ENCODE measurements at places on chromosomes 6 and 20.

DNA sequence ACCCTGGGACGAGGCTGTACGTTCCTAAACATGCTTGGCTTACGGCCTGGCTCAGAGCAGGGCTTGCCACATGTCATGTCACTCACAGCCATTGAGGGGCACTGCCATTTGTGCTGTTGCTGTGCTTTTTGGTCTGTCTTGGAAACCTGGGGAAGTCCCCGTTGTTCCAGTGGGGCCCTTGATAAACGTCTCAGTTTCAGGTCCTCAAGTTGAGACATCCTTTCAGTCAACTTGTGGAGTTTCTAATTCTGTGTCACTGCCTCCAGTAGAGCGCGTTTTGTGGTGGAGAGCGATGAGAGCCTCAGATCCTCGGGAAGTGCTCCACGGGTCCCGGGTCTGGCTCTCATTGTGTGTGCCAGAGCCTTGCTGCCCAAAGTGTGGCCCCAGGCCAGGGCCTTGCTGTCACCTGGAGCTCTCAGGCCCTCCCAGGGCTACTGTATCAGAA is 43.0 kb upstream of the CCR6 start:
- no peak for DNase-seq

GRCh38 chr6:30886897-30887255 is 2.6 kb downstream of the DDR1 start:
- DNase-seq = no peak

GRCh38 chr20:16552015-16552414 is 21.2 kb downstream of the KIF16B start:
- no peak for DNase-seq

- no peak for DNase-seq
Observed at GRCh38 chr6:39184906-39185580, 44.2 kb downstream of the KCNK5 start.

- DNase-seq = no peak
Observed at GRCh38 chr20:63377256-63377941, 16.2 kb upstream of the CHRNA4 start.

DNA sequence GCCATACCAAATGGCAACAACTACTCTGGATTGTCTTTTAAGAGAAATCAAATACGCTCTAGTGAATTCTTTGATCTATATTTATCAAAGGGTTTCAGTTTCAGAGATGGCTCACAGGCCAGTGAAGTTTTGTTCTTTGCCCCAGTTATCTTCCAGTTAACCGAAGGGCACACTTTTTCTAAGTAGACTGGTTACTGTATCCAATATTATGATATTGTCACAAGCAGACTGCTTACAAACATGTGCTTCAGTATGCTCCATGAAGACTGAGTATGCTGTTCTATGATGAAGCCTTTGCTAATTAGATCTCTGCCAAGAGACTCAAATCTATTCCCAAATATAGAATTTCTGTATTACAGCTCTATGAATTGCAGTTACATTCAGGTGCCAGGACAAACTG is 181.1 kb downstream of the REV3L start:
- no peak for DNase-seq

GRCh38 chr6:144912474-144912873 is 627.3 kb downstream of the UTRN start:
- no peak for DNase-seq

DNA sequence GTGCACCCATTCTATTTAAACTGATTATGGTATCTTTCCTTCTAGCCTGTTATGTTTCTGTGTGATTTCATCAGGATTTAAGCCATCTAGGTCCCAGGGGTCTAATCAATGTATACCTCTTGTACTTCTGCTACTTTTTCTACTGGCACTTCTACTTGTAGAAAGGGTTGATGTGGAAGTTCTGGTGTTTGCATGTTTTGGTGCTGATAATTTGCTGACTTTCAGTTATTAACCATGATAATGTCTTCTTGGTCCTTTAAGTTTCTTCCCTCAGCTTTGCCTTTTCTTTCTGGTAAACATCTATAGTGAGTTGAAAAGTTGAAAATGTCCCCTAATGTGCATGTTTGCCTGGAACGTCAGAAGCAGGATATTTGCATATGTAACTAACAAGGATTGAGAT is 390.6 kb upstream of the MAP3K7 start:
- no peak for DNase-seq

GRCh38 chr6:113539202-113539601 is 317.9 kb upstream of the MARCKS start:
- DNase-seq = no peak

- DNase-seq = peak; percentile 19
Observed at GRCh38 chr20:50346374-50347283, 156.0 kb downstream of the CEBPB start.

DNA sequence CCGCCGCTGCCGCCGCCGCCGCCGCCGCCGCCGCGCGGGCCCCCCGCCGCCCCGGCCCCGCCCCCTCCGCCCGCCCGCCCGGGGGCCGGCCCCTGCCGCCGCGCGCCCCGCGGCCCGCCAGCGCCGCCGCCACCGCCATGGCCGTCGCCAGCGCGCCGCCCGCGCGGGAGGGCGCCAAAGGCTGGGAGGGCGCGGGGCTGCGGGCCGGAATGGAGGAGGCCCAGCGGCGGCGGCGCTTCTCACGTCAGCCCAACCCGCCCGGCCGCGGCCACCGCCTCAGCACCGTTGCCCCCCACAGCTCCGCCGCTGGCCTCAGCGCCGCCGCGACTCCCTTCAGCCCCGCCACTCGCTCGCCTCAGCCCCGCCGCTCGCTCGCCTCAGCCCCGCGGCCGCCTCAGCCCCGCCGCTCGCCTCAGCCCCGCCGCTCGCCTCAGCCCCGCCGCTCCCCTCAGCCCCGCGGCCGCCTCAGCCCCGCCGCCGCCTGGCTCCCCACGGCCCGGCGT is 258 bp downstream of the PHF10 start:
- no peak for DNase-seq

- no peak for DNase-seq
Observed at GRCh38 chr20:14916360-14916920, 579.0 kb upstream of the FLRT3 start.

DNA sequence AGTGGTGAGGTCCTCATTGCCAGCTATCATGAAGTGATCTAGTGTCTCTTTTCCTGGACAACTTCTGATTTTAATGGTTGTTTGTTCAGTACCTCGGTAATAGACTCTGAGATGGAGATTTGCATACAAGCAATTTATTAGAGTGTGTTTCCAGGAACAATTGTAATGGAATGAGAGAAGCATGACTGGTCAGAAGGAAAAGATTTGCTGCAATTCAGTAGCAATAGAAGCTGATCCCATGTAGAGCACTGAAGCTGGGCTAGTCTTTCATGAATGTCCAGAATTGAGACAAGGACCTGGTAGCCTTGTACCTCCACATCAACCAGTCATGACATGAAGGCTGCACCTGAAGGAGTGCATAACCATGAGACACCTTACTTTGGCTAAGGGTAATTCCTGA is 526.5 kb downstream of the NKAIN2 start:
- DNase-seq = no peak

- DNase-seq = no peak
Observed at GRCh38 chr6:36361071-36361470, 24.4 kb upstream of the BNIP5 start.

Data from activated naive CD4-positive, alpha-beta T cell (primary cell).